Sciatic nerve (tissue), 2 donors: ENCODE measurements at places on chromosomes 3 and 15. TPM values are rescaled to one million over a fixed set of nuclear protein-coding genes. Genes with fewer than 3 reads are reported as not detected.

DNA sequence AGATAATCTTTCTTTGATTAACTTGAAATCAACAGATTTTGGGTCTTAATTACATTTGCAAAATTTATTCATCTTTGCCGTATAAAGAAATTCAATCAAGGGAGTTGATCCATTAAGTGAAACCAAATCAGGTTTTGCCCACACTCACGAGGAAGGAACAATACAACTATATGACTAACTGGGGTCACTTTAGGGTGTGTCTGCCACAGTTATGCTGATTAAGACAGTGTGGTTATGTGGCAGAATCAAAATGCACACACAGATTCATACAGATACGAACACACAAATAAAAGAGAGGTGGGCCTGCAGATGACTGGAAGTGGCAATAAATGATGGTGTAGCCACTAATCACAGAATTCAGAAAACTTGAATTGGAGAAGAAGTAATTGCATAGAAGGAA is 543.5 kb downstream of the GABRG3 start:
- no peak for DNase-seq

- DNase-seq, result no peak
Observed at GRCh38 chr15:80275961-80276360, 23.9 kb upstream of the CTXND1 start.

DNA sequence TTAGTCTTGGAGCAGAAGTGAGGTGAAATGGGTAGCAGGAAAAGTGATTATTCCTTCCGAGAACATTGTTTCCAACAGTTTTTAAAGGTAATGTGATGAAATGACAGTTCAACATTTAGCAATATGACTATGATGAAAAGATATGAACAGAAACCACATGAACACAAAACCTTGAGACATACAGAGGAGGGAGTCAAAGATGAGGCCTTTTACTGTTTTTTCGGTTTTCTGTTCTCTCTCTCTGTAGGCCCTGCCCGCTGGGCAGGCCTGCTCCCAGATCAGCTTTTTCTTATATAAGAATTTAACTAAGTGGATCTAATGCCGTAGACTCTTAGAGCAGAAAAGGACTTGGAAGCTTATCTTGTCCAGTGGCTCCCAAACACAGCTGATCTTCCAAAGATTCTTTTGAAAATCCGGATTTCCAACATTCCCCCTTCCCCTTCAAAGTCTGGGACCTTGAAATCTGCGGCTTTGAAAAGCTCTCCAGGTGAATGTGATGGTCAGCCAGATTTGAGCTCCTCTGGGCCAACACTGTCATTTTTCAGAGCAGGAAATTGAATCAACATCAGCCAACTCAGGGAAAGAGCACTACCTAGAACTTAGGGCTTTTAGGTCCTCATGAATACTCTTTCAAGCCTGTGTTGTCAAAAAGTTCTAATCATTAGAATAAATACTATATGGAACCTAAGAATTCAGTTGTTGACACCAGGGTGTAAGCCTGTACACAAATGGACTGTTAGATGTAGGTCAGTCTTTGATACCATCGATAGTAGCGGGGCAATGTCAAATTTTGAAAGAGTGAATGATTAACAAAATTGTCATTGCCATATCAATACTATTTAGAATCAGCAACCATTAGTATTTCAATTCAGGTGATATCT is 372.7 kb downstream of the SHQ1 start:
- DNase-seq, result no peak

The LEKR1 gene
- total RNA-seq, result 1.9 TPM

The GALK2 gene
- total RNA-seq, result 50.2 TPM

- no peak for DNase-seq
Observed at GRCh38 chr3:4900298-4900697, 78.9 kb upstream of the BHLHE40 start.

The CD80 gene
- total RNA-seq, result 1.6 TPM

DNA sequence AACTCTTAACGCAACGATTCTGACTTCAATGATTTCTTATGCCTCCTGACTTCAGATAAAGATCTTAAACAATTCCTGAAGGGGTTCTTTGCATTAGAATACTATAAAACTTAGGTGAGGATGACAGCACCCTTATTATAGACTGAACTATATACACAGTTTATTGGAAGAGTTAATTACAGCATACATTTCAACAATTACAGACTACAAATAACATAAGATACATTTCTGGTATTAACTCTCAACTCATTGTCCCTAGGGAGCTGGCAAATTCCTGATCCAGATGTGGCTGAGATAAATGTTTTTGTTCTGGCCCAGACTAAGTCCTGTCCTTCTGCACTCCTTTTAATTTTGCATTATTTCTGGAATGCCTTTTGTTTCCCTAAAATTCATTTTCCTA is 155.5 kb upstream of the TMC3 start:
- no peak for DNase-seq

The WDR93 gene
- total RNA-seq, result not detected

The SHC4 gene
- total RNA-seq, result 74.2 TPM

DNA sequence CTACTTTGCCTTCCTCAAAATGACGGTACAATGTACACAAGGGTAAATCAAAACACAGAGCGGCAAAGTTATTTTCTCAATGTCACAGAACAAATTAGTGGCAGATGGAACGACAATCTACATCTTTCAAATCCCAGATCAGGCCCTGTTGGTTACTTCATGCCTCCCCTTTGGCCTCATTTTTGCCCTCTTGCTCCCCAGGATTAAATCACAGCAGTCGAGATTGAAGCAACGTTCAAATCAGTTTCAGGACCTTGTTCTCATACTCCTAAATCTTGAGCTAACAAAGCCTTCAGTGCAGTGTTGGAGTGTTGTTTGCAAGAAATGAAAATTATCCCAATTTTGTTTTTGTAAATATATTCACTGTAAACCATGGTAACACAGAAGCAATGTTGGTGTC is 91.4 kb downstream of the FBN1 start:
- no peak for DNase-seq

DNA sequence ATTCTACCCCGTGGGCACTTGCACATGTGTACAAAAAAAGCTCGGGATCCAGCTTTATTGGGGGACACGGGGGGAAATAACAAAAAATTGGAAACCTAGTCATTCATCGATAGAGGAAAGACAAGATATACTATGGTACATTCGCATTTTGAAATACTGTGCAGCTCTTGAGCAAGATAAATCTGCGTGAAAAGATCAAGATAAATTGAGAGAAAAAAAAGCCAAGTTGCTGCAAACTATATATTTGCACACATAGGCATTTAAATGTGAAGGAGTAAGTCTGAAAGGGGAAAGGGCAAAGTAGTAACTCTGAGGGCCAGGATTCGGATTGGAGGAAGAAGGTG is 620 bp upstream of the UBR1 start:
- DNase-seq, result no peak

- no peak for DNase-seq
Observed at GRCh38 chr3:53158765-53159155, 2.2 kb upstream of the PRKCD start.

The CP gene
- total RNA-seq, result 26.1 TPM

DNA sequence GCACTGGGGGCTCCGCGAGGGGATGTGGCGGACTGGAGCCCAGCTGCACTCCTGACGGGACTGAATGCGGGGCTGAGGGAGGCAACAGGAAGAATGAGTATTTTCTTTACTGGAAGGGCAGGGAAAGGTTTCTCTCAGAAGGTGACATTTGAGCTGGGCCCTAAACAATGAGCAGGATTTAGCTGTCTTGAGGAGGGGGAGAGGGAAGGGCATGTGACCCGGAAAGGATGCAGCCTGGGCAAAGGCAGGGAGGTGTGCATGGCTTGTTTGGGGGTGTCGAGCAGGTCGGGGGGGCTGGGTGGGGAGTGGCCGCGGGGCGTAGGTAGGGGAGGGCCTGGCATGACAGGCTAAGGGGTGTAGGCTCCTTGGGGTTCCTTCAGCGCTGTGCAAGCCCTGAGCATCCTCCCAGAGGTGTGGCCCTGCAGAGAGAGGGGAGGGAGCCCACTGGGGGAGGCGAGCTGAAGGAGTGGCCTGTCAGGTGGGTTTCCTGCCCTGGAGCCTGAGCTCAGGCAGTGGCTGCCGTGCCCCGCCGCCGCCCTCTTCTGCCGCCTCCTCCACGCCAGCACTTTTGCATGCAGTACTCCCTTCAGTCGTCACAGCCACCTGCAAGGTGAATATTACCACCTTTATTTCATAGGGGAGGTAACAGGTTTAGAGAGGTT is 17.2 kb upstream of the ANKDD1A start:
- no peak for DNase-seq

GRCh38 chr3:128168836-128169235 is 15.6 kb downstream of the EEFSEC start:
- no peak for DNase-seq
